Hematopoietic multipotent progenitor cell treated with erythropoietin and hydrocortisone succinate and interleukin-3 and kit ligand, for 17 days (in vitro differentiated cells): ENCODE measurements at places on chromosomes 6 and 20.

- DNase-seq: no peak
These were observed 533 bp downstream of the OSTM1 start for GRCh38 chr6:108074057-108074358.

- no peak for DNase-seq
These were observed 26.8 kb upstream of the DNAAF9 start for GRCh38 chr20:3434232-3434631.

GRCh38 chr20:41116282-41116956 lies 20.9 kb upstream of the PLCG1 start:
- peak; percentile 30 for DNase-seq

DNA sequence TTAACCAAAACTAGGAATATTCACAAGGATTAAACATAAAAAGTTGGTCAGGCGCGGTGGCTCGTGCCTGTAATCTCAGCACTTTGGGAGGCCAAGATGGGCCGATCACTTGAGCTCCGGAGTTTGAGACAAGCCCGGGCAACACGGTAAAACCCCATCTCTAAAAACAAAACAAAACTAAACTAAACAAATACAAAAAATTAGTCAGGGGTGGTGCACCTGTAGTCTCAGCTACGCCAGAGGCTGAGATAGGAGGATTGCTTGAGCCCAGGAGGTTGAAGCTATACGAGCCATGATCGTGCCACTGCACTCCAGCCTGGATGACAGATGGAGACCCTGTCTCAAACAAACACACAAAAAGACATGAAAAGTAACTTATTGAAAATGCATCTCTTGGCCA lies 3.2 kb downstream of the PSORS1C2 start:
- DNase-seq: no peak
